ENCODE measurements at places on chromosomes 11 and 22. TPM values are rescaled to one million over a fixed set of nuclear protein-coding genes. Genes with fewer than 3 reads are reported as not detected.
A peak's percentile ranks its signal among the peaks of the same experiment; 100 is the strongest.

GRCh38 chr22:32761251-32761903 lies 40.1 kb upstream of the TIMP3 start:
- peaks cover 2% of the 10 kb centered on the region for H3K27me3 ChIP-seq
- peaks cover 4% of the 10 kb centered on the region for H3K36me3 ChIP-seq
- peak overlapping the region; percentile 38 for H3K4me3 ChIP-seq
- H3K4me1 ChIP-seq = peaks cover 56% of the 10 kb centered on the region
- DNase-seq = peak; percentile 73
- peak overlapping the region; percentile 58 for H3K27ac ChIP-seq

- H3K4me3 ChIP-seq = peak overlapping the region; percentile 83
- no peak for DNase-seq
- H3K4me1 ChIP-seq = peaks cover 45% of the 10 kb centered on the region
- H3K36me3 ChIP-seq = peaks cover 70% of the 10 kb centered on the region
These were observed 4.1 kb downstream of the WEE1 start for GRCh38 chr11:9577556-9577955.

DNA sequence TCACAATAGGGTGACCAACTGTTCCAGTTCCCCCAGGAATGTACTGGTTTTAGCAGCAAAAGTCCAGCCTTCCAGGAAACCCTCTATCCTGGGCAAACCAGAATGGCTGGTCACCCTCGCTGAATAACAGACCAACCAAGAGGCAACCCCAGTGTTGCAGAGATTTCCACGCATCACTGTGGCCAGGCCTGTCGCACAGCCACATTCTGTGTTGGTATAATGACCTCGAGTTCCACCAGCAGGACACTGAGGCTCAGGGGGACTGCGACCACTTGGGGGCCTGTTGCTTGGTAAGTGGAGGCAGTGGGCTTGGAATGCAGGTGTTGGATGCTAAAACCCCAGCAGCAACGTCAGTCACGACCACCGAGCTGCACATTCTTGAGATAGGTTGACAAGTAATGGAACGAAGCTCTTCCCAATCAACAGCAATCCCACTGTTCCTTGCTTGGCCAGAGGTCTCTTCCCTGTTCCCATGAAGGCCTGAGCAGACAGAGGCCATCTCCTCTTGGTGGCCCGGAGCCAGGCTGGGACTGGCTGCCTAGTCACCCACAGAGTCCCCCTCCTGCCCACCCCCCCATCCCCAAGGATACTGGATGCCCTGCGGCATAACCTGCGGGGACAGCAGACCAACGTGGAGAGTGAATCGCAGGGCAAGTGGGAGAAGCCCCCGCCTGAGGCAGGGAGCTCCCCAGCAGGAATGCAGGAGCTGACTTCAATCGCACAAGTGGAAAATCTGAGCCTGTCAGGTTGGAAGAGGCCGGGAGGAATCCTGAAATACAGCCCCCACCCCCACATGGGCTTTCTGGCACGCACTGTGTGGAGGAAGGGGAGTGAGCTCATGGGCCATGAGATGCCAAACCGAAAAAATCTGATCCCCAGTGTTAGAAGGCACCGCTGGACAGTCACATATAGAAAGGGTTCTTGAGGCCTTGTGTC lies 43.4 kb upstream of the MN1 start:
- H3K27me3 ChIP-seq = peaks cover 2% of the 10 kb centered on the region
- peaks cover 17% of the 10 kb centered on the region for H3K4me1 ChIP-seq
- no peak overlapping the region for H3K27ac ChIP-seq
- no peak for DNase-seq
- peaks cover 26% of the 10 kb centered on the region for H3K36me3 ChIP-seq

DNA sequence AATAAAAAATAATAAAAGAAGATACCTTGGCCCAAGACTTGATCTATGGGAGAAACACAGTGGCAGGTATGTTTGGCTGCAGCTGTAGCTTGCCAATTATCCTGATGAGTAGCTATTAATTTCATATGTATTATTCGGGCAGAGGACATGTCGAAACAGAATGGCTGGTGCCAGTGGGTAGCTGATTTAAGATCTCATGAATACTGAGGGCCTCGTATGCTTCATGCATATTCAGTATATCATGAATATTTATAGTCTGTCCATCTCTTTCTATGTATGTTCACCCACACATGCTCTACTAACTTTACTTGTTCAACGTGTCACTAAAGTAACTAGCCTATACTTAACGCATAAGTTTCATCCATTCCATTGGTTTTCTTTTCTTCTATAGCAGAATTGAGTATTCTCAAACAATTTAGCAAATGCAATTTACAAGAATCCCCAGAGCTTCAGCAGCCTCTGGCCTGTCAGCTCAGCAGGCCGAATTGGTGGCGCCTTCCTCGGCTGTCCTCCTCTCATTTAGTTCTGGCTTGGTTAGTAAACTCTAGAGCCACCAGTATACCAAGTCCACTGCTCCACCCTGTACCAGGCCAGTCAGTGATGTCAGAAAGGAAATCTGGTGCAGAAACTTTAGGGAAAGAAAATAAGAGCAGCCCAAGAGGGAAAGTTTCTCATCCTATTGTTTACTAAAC lies 17.9 kb downstream of the ART5 start:
- H3K4me1 ChIP-seq = no peaks in the 10 kb centered on the region
- no peak overlapping the region for H3K4me3 ChIP-seq
- H3K27ac ChIP-seq = no peak overlapping the region
- peaks cover 29% of the 10 kb centered on the region for H3K27me3 ChIP-seq

DNA sequence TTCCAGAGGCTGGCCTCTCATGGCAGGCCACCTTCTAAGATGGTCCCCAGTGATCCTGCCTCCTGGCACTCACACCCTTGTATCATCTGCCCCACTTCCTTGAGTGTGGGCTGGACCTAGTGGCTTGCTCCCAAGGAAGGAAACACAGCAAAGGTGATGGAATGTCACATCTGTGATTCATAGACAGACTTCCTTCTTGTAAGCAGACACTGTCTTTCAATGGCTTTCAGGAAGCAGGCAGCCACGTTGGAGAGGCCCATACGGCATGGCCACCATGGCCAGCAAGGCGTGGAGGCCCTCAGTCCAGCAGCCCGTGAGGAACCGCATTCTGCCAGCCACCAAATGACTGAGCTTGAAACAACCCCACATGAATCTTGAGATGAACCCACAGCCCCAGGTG lies 11.3 kb downstream of the LMO1 start:
- no peak overlapping the region for H3K4me3 ChIP-seq
- H3K4me1 ChIP-seq = peaks cover 4% of the 10 kb centered on the region
- H3K27ac ChIP-seq = no peak overlapping the region
- peaks cover 24% of the 10 kb centered on the region for H3K27me3 ChIP-seq
- DNase-seq = no peak
- no peaks in the 10 kb centered on the region for H3K36me3 ChIP-seq

DNA sequence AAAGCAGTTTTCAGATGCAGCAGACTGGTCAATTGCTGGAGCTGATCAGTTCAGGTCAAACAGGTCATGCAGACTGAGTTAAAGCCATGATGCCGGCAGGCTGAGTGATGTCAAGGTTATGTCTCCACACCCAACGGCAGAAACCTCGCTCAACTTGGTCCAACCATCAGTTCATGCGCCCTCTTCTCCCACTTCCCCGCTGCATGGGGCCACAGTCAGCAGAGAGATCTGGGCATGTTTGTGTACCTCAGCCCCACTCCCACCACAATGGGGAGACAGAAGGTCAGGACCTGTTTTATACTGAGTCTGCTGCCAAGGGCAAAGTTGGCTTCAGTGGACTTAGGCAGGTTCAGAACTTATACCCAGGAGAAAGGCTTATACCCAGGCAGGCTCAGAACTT lies 118.7 kb downstream of the TRIM29 start:
- no peaks in the 10 kb centered on the region for H3K36me3 ChIP-seq
- no peak for DNase-seq
- H3K27ac ChIP-seq = no peak overlapping the region
- H3K27me3 ChIP-seq = peaks cover 41% of the 10 kb centered on the region

- peaks cover 8% of the 10 kb centered on the region for H3K27me3 ChIP-seq
- H3K4me3 ChIP-seq = no peak overlapping the region
- DNase-seq = no peak
- H3K27ac ChIP-seq = no peak overlapping the region
- H3K4me1 ChIP-seq = no peaks in the 10 kb centered on the region
- no peaks in the 10 kb centered on the region for H3K36me3 ChIP-seq
These were observed 33.9 kb downstream of the RAB39A start for GRCh38 chr11:107962181-107962580.

DNA sequence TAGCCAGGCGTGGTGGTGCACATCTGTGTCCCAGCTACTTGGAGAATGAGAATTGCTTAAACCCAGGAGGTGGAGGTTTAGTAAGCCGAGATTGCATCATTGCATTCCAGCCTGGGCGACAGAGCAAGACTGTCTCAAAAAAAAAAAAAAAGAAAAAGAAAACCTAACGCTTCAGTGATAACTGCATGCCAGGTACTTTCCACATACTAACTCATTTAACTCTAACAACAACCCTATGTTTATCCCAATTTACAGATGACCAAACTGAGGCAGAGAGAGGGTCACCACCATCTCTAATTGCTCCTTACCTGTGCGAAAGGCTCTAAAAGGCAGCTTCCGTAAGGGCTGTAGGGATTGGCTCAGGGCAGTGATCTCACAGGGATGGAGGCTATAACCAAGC lies 11.6 kb downstream of the PISD start:
- no peak overlapping the region for H3K4me3 ChIP-seq
- DNase-seq = peak; percentile 63
- H3K4me1 ChIP-seq = peaks cover 51% of the 10 kb centered on the region
- peaks cover 15% of the 10 kb centered on the region for H3K36me3 ChIP-seq
- H3K27me3 ChIP-seq = peaks cover 1% of the 10 kb centered on the region

DNA sequence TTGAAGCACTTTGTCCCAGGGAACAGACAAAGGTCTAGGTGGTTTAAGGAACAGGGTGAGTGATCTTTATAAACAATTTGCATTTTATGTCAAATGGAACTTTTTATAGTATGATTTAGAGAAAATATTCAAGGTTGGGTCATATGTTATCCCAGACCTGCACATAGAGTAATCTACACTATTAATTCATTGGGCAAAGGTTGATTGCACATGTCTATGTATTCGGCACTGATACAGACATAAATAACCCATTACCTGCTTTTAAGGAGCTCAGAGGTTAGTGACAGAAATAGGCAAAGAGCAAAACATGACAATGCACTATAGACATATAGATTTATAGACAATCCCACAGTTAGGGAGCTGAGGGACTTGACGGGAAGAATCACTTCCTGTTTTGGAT lies 141.5 kb upstream of the UBASH3B start:
- H3K4me1 ChIP-seq = no peaks in the 10 kb centered on the region
- DNase-seq = no peak
- H3K4me3 ChIP-seq = no peak overlapping the region
- peaks cover 4% of the 10 kb centered on the region for H3K27me3 ChIP-seq

GRCh38 chr11:68970921-68971636 lies 9.7 kb downstream of the MRGPRD start:
- H3K4me3 ChIP-seq = no peak overlapping the region
- H3K4me1 ChIP-seq = peaks cover 13% of the 10 kb centered on the region
- H3K36me3 ChIP-seq = peaks cover 4% of the 10 kb centered on the region
- DNase-seq = no peak
- no peak overlapping the region for H3K27ac ChIP-seq

- H3K36me3 ChIP-seq = peaks cover 18% of the 10 kb centered on the region
- no peak overlapping the region for H3K4me3 ChIP-seq
- no peaks in the 10 kb centered on the region for H3K27me3 ChIP-seq
- no peak for DNase-seq
- peaks cover 17% of the 10 kb centered on the region for H3K4me1 ChIP-seq
These were observed 16.8 kb downstream of the CRY2 start for GRCh38 chr11:45864041-45864440.

DNA sequence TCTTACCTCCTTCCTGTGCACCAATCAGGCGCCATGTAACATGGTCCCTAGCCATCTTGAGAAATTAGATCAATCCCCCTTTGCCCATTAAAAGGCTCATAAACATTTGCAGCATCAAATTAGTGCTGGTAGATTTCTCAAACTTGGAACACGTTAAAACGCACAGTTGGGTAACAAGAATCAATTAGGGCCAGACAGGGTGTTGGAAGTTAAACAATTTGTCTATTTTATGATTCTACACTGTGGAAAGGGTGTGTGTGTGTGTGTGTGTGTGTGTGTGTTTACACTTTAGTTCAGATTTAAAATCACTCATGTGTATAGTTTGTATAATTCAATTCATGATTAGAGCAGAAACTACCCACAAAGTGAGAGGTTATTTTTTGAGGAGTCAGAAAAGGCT lies 682.0 kb downstream of the OPCML start:
- peaks cover 8% of the 10 kb centered on the region for H3K4me1 ChIP-seq
- no peak overlapping the region for H3K4me3 ChIP-seq
- no peak for DNase-seq

GRCh38 chr11:40328890-40329614 lies 1130.4 kb downstream of the LRRC4C start:
- peak; percentile 100 for DNase-seq
- H3K4me1 ChIP-seq = peaks cover 65% of the 10 kb centered on the region
- peak overlapping the region; percentile 96 for H3K27ac ChIP-seq
- H3K36me3 ChIP-seq = peaks cover 4% of the 10 kb centered on the region

GRCh38 chr22:36912694-36913426 lies 568 bp upstream of the CSF2RB start:
- peaks cover 19% of the 10 kb centered on the region for H3K27me3 ChIP-seq
- H3K27ac ChIP-seq = 0 out of 2 replicates have a peak overlapping the region, but pooled peaks have one; percentile 29
- H3K4me1 ChIP-seq = peaks cover 38% of the 10 kb centered on the region
- no peak overlapping the region for H3K4me3 ChIP-seq

GRCh38 chr11:55571828-55572227 lies at the start of gene OR4C16:
Gene OR4C16 (plus strand): TSS chr11:55572128. CDS start chr11:55572128, 0 bp downstream.
- H3K4me3 ChIP-seq = no peak within 1 kb of the TSS
- no peaks in the 10 kb centered on the region for H3K36me3 ChIP-seq
- H3K4me1 ChIP-seq = no peaks in the 10 kb centered on the region

DNA sequence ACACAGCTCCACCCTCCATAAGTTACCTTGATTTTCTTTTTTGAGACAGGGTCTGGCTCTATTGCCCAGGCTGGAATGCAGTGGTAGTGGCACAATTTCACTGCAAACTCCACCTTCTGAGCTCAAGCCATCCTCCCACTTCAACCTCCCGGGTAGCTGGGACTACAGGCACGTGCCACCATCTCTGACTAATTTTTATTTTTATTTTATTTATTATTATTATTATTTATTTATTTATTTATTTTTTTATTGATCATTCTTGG lies 9.6 kb downstream of the RPS3 start:
- H3K4me1 ChIP-seq = peaks cover 31% of the 10 kb centered on the region
- peaks cover 2% of the 10 kb centered on the region for H3K27me3 ChIP-seq
- no peak for DNase-seq
- no peak overlapping the region for H3K4me3 ChIP-seq
- H3K36me3 ChIP-seq = peaks cover 24% of the 10 kb centered on the region
- peak overlapping the region; percentile 40 for H3K27ac ChIP-seq

DNA sequence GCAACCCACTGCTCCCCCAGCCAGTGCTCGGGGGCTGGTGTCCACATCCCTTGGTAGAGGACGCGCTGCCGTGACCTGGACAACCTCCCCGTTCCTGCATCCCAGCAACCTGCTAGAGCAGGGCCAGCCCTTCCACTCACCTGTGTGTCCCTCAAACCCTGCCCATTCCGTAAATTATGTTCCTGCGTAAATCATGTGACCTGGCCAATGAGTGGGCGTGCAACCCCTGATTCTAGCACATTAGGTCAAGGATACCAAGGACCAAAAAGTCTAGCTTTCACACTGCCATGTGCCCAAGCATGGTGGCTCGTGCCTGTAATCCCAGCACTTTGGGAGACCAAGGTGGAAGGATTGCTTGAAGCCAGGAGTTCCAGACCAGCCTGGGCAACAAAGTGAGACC lies 25.7 kb downstream of the CD5 start:
- no peak for DNase-seq
- peaks cover 8% of the 10 kb centered on the region for H3K27me3 ChIP-seq
- peaks cover 2% of the 10 kb centered on the region for H3K36me3 ChIP-seq
- H3K27ac ChIP-seq = no peak overlapping the region

Gene ARHGAP42
- total RNA-seq = 1.3 TPM

Gene SCGB1D2
- not detected for total RNA-seq

Gene ANO5
- total RNA-seq = not detected

Gene SORL1
- 0.41 TPM for total RNA-seq

Gene CYTH4
- not detected for total RNA-seq

Gene FREY1
- 0.99 TPM for total RNA-seq

Gene C11orf42
- total RNA-seq = not detected

Gene FGF19
- total RNA-seq = not detected
